Pons (tissue), 1 donor: ENCODE measurements at places on chromosomes 1 and 21.

DNA sequence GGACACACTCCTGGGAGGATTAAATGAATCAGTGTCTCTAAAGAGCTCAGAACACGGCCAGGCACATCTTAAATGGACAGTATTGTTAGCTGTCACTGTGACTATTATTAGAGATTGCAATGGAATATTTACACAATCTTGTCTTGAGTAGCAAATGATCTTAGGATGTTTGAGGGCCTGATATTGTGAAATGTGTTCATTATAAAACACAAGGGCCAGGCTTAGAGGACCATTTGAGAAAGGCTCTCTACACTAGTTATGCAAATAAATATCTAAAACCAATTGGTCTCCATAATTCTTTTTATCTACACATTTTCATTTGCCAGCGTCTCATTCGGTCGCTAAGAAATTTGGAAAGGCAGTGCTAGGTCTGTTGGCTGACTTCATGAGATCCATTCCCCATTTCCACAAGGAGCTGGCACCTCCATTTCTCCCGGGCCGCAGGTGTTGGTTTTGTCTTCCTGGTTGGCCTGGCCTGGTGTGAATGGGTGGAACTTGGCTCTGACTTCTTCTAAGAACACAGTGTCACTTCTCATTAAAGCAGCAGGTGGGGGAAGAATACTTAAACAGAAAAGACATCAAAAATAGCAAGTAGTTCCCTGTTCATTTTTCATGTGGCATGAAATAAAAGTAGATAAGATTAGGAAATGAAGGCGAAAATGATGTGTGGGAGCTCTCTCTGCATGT lies 56.0 kb upstream of the PLXNA2 start:
- DNase-seq: no peak

DNA sequence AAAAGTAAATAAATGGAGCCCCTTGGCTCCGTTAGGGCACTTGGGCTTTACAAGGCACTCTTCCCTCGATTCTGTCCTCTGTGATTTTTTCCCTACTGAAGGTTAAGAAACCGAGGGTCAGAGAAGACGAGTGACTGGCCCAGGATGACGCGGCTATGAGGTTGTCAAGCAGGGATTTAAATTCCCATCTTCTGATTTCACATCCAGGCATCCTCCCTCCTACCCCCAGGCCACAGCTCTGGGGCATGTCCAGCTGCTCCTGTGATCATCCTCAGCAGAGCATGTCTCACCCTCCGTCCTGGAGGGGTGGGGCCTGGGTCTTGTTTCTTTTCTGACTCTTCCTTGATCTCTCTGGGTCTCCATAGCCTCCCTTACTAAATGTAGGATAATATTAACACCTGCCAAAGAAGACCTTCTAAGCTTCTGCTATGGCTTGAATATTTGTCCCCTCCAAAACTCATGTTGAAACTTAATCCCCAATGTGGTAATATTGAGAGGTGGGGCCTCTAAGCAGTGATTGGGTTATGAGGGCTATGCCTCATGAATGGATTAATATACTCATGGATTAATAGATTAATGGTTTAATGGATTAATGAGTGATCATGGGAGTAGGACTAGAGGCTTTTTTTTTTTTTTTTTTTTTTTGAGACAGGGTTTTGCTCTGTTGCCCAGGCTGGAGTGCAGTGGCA lies 4.6 kb downstream of the CRYBG2 start:
- no peak for DNase-seq

- no peak for DNase-seq
These were observed 124.8 kb downstream of the NR5A2 start for GRCh38 chr1:200152336-200152735.

DNA sequence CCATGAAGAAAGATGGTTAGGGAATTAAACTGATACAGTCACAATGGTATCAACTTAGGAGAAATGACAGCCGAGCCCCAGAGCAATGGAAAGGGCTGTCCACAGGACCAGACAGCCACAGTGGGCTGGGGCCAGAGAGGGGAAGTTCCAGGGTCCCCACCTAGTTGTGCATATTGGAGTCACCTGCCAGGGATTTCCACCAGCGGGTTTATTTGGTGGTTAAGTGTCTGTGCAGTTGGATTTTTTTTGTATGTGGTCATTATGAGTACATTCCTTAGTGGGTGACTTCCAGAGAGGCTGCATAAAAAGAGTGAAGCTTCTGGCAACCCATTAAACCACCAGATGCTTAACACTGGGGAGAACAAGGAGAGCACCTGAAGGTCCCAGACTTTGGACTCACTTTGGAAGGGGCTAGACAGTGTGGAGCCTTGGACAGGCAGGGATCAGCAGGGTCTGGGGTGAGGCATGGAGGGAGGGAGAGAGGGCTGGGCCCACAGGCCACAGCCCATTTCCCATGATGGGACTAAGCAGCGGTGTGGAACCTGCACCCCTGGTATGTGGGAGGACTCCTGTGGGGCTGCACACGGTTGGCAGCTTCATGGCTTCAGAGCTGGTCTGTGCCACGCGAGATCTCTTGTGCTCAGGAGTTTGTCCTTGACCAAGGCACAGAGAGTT lies 7.8 kb upstream of the PTTG1IP start:
- no peak for DNase-seq

GRCh38 chr1:27973771-27974416 lies 14.1 kb downstream of the XKR8 start:
- DNase-seq: peak; percentile 83

- no peak for DNase-seq
These were observed 6.2 kb downstream of the SH2D5 start for GRCh38 chr1:20726118-20726911.

GRCh38 chr1:155392898-155393411 lies 72.3 kb downstream of the RUSC1 start:
- DNase-seq: peak; percentile 59
